Transverse colon (tissue), 4 donors: ENCODE measurements at places on chromosomes 2 and 18. TPM values are rescaled to one million over a fixed set of nuclear protein-coding genes. Genes with fewer than 3 reads are reported as not detected.

EFEMP1 gene
- 34.8 TPM for total RNA-seq

- no peak for DNase-seq
These were observed 207.9 kb downstream of the CMPK2 start for GRCh38 chr2:6657855-6658254.

GRCh38 chr18:58776084-58776483 lies 88.6 kb upstream of the ZNF532 start:
- DNase-seq, result no peak

MRPL53 gene
- 23.2 TPM for total RNA-seq

GRCh38 chr2:102771114-102771513 lies 9.3 kb downstream of the TMEM182 start:
- no peak for DNase-seq

DNA sequence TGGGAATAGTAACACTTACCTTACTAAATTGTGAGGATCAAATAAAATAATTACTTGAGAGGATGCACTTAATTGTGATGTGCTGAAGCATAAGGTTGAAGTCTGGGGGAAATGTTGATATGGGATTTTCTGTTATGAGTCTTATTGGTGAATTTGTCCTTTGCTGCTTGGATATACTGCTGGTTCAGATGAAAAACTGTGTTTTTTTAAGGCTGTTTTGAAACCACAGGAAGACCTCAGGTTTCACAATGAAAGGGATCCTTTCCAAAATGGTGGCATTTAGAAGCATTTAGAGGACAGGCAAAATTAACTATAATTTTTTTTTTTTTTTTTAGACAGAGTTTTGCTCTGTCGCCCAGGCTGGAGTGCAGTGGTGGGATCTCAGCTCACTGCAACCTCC lies 34.9 kb downstream of the SPATS2L start:
- DNase-seq, result no peak
